ENCODE measurements at places on chromosomes 1 and 21.

DNA sequence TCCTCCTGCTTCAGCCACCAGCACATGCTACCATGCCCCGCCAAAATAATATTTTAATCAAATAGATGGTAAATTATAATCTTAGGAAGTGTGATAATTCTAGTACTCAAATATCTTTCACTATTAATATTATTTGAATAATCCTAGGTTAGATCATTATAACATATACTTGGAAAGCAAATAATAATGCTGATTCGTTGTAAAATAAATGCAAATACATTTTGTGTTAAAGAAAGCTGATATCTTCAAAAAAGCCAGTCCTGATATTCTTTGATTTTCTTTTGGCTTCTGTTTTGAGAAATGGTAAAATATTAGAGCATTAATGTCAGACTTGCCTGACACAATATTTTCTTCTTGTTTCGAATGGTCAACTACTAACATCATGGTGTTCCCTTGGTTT is 116.3 kb upstream of the ADAMTS5 start:
- DNase-seq = no peak

DNA sequence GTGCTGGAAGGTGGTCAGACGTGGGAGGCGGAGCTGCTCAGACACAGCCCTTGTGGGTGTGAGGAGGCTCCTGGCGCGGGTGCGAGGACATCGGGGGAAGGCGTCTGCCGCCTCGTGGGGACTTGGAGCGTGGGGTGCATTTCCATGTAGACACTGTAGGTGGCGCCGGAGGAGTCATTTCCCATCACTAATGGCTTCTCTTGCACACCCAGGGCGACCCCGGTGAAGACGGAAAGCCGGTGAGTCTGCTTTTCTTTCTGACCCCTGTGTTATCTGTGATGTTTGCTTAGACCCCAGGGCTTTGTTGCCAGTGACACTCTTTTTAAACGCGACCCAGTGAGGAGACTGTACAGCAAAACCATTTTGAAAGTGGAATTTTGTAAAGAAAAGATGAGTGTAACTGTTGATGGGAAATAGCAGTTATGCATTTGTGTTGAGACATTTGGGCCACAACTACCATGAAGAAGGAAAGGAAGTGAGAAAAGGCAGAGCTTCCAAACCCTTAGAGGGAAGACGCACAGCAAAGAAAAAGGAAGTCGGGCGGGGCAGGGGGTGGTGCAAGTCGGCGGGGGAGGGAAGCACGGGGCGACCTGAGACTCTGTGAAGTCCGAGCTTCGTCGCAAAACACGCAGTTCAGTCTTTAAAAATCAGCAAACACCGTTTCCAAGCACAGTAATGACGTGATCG is 64.0 kb downstream of the SLC19A1 start:
- DNase-seq = peak; percentile 58

DNA sequence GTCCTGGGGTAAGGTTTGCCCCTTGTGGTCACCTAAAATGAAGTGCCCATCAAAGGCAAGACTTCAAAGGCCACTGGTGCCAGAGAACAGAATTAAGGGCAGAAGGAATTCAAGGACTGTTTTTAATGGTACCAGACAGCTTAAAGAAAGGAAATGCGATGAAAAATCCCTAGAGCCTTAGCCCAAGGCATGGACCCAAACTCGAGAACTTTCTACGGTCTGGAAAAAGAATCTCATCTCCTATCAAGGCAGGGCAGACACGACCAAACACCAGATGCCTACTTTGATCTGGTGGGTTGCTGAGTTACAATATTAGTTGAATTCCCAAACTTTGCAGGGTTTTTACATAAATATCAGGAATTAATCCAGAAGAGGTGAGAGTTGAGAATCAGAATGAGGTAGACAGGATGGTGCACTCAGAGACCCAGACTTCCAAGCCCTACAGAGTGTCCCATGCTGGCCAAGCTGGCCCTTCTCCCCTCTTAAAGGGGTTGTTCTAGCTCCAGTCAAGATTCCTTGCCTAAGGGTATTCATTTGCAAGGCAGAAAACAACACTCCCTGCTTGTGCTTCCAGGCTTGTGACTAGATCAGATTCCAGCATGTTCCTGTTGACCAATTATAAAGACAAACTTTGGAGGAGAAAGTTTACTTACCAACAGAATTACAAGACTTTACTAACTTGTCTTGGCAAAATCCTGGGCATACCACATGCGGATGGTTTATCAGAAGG is 48.0 kb downstream of the EDN2 start:
- DNase-seq = no peak

GRCh38 chr1:226491093-226491850 is 57.3 kb upstream of the STUM start:
- DNase-seq = no peak

DNA sequence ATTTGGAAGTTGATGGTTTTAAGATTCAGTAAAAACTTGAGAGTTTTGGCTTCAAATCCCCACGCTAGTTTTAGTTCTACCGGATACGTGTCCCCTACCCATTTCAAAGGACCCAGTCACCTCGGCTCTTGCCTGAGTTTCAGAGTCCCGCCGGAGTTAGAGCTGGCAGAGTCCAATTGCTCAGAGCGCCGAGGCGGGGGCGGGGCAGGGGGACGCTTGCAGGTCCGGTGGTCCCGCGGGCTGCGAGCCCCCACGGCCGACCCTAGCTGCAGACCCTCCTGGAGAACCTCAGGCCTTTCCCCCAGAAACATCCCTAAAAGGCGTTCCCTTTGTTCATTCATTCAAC is 765 bp upstream of the VPS45 start:
- peak; percentile 14 for DNase-seq

DNA sequence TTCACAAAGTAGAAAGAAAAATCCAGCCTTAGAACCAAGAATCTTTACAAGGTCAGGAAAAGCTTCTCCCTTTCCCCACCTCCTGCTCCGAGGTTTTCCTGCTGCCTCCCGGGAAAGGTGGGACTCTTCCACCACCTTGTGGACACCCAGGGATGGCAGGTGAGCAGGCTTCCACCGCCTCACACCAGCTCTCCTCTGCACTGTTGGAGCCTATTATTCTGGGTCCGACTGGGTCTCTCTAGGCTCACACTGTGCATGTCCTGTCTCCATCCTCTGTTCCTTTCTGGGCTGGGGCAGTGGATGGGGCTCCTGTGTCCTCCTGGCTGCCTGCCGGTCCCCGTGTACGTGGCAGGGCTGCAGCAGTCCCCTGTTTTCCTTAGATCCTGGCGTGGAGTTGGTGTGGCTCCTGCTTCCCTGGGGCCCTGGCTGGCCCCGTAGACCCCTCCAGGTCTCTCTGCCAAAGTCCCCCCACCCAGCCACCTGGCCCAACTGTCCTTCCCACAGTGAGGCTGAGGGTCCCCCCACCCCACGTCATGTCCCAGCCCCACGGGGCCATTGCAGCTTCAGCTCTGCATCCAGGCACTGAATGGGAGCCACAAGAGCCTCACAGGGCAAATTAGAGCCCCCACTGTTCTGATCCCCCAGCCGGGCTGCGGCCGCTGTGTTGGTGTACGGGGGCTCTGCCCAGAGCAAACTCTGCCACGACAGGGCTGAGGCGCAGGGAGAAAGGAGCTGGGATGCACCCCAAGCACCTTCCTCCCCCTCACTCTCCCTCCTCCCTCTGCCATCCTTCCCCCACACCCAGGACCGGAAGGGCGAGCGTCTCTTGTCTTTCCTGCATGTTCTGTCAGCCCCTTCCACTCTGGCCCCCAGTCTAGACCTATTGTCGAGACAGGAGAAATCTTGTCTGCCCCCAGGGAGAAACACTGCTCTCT is 3.3 kb upstream of the SLC45A1 start:
- peak; percentile 91 for DNase-seq

DNA sequence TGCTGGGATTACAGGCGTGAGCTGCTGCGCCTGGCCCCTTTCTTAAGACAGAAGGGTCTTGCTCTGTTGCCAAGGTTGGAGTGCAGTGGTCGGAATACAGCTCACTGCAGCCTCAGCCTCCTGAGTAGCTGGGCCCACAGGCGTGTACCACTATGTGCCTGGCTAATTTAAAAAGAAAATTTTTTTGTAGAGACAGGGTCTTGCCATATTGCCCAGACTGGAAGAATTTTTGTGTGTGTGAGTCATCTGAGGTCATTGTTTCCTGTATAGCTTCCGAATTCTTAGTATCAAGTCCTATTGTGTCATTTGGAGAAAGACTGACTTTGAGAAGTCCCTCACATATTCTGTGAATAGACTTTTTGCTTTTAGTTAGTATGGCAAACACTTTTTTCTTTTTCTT is 4.7 kb downstream of the SZRD1 start:
- DNase-seq = no peak

DNA sequence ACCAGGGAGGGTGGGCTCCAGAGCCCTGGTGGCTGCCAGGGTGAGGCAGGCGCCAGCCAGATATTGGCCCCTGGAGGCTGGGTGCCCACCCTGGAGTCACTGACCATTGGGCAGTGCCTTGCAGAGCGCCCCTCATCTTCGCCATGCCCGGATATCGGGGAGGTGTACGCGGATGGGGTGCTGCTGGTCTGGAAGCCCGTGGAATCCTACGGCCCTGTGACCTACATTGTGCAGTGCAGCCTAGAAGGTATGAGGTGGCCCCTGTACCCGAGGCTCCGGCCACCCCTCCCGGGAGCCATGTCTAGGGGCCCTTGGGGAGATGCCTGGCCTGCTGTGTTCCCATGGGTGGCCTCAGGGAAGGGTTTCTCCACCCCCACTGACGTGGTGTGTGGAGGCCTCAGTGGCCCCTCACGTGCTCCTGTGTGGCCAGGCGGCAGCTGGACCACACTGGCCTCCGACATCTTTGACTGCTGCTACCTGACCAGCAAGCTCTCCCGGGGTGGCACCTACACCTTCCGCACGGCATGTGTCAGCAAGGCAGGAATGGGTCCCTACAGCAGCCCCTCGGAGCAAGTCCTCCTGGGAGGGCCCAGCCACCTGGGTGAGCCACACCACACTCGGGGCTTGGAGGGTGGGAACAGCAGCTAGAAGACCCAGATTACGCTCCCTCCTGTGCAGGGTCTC is 30.9 kb downstream of the TRIM11 start:
- DNase-seq = peak; percentile 4

GRCh38 chr1:211155040-211155439 is 21.1 kb upstream of the KCNH1 start:
- DNase-seq = no peak

- DNase-seq = peak; percentile 91
Measured at GRCh38 chr1:30379684-30380624, 343.4 kb downstream of the MATN1 start.

DNA sequence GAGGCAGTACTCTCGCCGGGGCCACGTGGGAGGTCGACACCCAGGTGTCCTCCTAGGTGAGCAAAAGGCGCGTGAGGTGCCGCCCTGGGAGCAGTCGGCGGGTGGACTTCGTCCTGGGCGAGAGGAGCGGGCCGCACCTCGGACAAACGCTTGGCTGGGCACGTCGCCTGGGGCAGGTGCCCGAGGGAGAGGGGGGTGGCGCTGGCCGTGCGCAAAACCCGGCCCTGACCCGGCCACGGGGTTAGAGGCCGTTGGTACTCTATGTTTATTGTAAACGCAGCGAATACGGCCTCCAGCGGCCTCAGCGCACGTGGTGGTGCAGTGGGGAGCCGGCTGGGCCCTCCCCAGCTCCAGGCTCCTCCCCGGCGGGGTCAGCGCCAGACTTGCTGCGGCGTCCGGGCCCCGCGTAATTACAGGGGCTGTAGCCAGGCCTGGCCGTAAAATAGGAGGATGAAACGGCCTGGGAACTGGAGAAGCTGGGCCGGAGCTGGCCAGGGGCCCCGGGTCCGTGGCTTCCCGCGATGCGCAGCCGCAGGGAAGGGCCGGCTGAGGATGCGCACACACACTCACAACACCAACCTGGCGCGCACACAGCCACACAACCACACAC is 1.6 kb upstream of the EFNA1 start:
- no peak for DNase-seq

- DNase-seq = no peak
Measured at GRCh38 chr1:243406424-243406823, 150.6 kb downstream of the SDCCAG8 start.

- no peak for DNase-seq
Measured at GRCh38 chr1:57798543-57798942, 374.7 kb upstream of the DAB1 start.

GRCh38 chr1:92277105-92277723 is 21.6 kb downstream of the GLMN start:
- DNase-seq = peak; percentile 48

DNA sequence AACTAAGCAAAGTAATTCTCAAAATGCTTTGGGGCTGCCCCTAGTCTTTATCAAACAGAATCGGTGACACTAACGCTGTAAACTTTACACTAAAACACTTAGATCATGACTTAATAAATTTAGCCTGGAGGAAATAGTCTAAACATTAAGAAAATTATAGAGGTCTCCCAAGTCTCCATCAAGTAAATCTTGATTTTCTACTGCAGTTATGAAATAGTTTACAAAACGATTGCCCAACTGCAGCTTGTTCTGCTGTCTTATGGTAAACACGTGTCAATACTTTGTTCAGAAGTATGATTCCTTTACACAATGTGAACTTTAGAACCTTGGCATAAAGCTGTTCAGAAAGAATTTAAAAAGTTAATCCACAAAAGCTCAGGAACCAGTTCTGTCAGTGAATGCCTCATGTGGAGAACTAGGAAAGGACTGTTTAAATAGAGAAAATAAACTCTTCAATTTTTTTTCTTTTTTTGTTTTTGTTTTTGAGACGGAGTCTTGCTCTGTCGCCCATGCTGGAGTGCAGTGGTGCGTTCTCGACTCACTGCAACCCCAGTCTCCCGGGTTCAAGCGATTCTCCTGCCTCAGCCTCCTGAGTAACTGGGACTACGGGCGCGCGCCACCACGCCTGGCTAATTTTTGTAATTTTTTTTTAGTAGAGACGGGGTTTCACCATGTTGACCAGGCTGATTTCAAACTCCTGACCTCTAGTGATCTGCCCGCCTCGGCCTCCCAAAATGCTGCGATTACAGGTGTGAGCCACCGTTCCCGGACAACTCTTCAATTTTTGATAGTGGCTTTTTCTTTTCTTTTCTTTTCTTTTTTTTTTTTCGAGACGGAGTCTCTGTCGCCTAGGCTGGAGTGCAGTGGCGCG is 1.6 kb downstream of the DDI2 start:
- DNase-seq = peak; percentile 35

DNA sequence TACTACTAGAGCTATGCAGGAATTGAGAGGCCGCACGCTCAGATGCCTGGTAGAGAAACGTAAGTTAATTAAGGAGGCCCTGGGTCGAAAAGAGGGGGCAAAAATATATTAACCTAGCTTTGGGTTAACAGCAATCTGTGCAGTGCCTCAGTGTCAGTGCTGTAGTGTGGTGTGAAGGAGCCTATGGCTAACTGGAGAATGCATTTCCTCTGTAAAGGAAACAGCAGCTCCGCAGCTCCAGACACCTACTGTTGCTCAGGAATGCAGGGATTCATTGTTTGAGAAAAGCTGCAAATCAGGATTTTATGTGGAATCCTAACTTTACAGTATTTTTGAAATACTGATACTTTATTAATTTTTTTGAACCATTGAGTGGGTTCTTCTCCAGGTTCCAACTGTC is 18.4 kb downstream of the VANGL1 start:
- no peak for DNase-seq

- no peak for DNase-seq
Measured at GRCh38 chr1:47681735-47682134, 243.9 kb downstream of the FOXD2 start.

DNA sequence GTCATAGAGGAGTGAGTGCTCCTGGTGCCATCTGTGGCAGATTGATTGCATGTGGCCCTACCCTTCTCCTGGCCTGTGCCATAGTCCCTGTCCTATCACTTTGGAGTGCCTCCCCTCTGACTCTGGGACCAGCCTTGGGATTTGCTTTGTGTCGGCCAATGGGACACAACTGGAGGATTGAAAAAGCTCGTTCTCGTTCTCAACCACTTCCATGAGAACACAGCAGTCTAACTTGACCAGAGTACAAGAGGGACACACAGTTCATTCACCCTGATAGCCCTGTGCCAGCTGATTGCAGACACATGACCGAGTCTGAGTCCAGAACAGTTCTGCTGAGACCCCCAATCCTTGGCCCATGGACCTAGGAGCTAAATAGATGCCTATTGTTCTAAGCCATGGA is 47.8 kb downstream of the C1orf198 start:
- DNase-seq = no peak

All from hepatic stellate cell (primary cell).